ENCODE measurements at places on chromosomes 11 and 22.
A peak's percentile ranks its signal among the peaks of the same experiment; 100 is the strongest.

DNA sequence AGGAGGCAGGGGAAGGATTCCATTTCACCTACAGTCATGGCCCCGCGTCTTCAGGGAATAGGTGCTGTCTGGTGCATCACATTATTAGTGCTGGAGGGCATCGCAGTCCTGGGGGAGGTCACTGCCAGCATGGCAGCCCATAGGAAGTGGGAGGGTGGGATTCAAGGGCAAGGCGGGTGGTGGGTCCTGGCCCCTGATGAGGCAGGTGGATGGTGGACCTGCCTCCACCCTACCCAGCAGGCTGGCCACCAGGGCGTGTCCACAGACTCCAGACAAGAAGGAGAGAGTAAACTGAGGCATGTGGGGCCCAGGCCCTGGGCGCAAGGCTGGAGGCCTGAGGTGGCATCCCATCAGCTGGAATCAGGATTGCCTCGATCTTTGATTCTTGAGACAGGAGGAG is 53.3 kb downstream of the RTN4R start:
- no peak for DNase-seq

DNA sequence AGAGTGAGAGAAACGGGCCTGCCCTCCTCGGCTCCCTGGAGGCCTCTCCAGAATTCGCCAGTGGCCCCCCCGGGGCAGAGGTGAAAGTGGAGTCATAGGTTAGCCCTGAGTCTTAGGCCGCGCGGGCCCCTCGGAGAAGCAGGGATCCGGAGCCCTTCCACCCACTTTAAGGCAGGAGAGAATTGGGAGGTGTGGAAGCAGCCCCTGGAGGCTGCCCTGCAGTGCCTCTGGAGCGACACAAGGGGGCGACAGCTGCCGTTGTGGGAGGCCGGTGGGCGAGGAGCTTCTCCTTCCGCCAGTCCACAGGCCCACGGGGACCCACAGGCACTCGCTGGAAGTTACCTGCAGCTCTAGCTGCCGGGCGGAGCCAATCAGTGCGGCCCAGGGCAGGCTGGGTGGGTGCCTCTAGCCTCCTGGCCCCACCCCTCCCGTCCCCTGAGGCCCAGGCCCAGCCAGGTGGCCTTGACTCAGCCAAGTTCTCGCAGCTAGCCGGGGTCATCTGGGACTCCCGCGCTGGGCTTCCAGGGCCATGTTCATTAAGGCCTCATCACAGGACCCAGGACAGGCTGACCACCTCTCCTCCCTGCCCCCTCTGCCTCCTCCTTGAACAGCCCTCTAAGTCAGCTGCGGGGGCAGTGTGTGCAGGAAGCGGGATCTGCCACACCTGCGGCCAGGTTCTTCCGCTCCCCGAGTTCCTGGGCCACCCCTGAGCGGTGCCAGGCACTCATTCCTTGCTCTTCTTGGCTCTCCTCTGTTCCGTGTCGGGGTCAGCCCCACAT is 5.0 kb downstream of the DGKZ start:
- peak; percentile 79 for DNase-seq

GRCh38 chr11:23226331-23227077 is 366.2 kb upstream of the CCDC179 start:
- no peak for DNase-seq

DNA sequence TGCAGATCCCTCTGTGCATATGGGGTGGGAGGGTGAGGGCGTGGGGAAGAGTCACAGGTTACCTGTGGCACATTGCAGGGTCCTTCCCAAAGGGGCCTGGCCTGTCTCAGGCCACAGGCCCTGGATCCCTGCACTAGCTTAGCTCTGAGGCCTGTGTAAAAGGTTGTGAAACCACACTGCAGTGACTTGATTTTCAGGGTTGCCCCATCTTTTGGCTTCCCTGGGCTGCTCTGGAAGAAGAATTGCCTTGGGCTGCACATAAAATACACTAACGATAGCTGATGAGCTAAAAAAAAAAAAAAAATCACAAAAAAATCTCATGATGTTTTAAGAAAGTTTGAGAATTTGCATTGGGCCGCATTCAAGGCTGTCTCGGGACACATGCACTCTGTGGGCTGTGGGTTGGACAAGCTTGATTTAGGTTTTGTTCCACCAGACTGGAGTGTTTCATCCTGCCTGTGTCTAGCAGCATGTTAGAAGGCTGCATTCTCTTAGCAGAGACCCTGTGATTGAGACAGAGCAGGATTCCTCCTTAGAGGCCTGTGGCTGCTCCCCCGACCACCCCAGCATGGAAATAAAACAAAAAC is 35.9 kb upstream of the TREH start:
- DNase-seq, result no peak

- DNase-seq, result no peak
These were observed 138.3 kb downstream of the GUCY1A2 start for GRCh38 chr11:106879832-106880546.

DNA sequence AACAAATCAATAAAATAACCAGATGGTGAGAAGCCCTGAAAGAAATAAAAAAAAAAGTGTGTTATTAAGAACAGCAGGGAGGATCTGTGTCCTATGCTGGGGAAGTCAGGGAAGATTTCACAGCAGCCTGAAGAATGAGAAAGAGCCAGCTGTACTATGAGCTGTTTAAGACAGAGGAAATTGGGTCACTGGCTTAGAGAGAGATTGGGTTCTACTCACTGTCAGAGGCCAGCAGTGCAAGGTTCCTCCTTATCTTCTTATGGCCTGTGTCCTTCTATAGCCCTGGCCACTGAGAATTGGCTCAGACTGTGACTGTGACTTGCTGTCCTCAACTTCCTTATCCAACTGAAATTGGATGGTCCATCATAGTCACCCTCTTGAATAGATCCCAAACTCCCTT is 54.8 kb upstream of the FDX1 start:
- DNase-seq, result no peak

GRCh38 chr11:101880222-101880621 is 34.6 kb upstream of the CEP126 start:
- DNase-seq, result no peak

DNA sequence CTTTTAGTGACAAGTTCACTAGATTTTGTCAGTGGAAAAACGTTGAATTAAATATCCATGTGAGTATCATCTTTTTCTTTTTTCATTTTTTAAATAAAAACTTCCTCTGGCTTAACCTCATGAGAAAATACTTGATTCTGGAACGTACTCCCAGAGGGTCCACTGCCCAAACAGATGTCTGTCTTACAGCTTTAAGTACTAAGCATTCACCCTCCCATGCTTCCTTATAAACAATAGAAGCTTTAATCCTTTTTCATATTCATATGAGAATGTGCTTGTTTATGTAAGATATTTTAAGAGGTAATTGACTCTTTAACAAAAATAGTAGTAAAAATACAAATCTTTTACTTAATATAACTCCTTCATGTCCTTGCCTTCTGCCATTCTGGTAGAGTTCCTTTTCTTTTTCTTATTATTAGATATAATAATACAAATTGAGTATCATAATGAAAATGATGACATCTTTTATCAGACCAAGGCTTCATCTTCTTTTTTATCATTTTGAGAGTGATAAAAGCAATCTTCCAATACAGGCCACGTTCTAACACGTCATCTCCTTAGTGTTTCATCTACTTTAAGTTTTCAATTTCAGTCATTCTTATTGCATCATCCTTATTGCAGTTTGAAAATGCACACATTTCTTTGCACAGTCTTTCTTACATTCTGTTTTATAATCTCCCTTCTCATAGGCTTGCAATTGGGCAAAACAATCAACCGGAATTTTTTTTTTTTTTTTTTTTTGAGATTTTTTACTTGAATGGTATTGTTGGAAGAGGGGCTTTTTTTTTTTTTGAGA is 69.5 kb upstream of the MYO18B start:
- no peak for DNase-seq

GRCh38 chr22:33919391-33920196 is 682 bp downstream of the LARGE1 start:
- no peak for DNase-seq

DNA sequence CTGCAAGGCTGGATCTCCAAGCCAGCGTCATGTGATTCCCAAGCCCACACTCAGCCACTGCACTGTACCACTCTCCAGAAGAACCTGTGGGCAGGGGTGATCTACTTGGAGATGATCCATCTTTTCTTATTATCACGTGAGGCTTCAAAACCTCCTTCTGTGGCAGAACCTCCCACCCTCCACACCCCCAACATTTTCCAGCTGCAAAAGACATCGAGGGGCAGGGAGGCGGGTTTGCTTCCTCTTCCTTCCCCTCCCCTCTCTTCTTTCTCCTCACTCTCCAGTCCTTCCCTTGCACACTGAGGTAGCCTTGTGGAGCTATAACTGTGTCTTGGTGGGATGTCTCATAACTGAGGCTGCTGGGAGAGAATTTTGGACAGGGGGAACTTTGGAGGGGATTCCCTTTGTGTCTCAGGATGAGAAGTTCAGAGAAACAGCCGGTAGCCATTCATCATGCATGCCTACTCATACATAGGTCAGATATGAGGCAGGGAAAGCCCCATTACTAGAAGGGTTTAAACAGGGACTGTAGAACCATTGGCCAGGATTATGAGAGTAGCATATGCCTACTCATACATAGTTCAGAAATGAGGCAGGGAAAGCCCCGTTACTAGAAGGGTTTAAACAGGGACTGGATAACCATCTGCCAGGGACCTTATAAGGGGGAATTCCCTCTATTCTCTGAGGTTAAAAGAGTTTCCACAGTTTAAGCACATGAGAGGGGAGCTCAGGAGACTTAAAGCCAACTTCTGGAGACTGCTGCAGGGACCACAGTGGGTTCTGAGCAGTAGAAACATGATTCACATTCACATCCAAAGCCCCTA is 420.7 kb upstream of the CADM1 start:
- DNase-seq, result no peak

GRCh38 chr22:22926370-22927195 is 39.0 kb downstream of the IGLL5 start:
- no peak for DNase-seq

- DNase-seq, result no peak
These were observed 6.8 kb upstream of the TPBGL start for GRCh38 chr11:75233754-75234172.

GRCh38 chr22:19357270-19358105 is 66.0 kb upstream of the CLTCL1 start:
- no peak for DNase-seq

DNA sequence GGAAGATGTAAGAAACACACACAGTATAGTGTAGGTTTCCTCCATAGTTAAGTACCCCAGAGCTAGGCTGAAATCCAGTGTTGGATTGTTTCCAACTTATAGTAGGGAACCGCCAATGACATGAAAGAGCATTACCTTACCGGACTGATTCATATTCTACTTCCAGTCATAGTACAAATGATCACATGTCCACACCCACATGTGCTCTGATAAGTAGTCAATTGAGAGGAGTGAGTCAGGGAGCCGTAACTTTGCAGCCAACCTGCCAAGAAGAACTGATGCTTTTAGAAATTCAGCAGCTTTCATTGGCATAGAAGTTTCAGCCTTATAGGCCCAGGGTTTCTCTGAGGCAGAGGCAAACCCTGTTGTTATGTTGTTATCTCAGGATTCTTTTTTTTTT is 240.6 kb downstream of the ETS1 start:
- DNase-seq, result peak; percentile 29

DNA sequence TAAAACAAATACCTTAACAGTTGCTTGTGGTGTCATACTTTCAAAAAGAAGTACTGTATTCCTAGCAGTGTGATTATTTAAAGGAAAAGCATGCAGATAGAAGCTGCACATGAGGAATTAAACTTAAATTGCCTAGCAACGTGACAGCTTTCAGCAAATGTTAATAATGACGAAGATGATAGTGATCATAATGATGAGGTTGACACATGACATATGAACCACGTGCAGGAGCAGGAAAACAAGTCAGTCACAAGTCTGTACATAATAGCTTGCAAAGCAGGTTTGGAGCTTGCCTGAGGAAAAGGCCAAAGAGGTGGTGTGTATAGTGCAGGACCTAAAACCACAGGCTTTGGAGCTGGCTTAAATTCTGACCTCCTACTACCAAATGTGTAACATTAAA is 30.6 kb upstream of the PIK3C2A start:
- no peak for DNase-seq

DNA sequence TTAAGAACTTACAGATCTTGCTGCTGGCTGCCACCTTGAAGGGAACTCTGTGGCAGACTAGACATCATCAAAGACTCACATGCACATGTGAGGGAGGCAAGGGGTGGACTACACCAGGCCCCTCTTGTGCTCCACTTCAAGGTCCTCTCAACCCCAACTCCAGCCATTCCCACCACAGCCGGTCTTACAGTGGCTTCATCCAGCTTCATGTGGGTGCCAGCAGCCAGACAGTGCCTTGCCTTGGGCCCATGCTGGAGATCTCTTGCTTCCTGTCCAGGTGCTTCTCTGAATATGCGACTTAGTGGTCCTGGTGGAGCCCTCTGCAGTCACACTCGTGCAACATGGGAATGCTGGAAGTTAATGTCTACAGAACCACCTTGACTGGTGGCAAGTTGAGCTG is 44.6 kb upstream of the WNT7B start:
- no peak for DNase-seq

DNA sequence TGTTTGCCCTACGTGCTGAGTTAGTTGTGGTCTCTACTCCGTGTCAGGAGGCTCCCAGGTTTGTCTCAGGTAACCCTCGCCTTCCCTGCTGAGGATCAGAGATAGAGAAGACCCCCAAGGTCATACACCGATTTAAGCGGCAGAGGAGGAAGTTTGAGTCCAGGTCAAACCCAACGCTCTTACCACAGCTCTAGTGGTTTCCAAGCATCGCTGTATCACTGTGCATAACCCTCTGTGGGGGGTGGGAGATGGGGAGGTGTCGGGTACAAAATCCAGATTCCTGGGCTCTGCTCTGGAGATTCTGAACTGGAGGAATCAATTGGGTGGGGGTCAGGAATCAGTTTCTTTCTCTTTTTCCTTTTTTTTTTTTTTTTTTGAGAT is 627 bp downstream of the DNAJC4 start:
- no peak for DNase-seq

GRCh38 chr11:14312736-14313438 is 46.1 kb downstream of the RRAS2 start:
- no peak for DNase-seq

- DNase-seq, result no peak
These were observed 921 bp upstream of the NUCB2 start for GRCh38 chr11:17275400-17276235.

DNA sequence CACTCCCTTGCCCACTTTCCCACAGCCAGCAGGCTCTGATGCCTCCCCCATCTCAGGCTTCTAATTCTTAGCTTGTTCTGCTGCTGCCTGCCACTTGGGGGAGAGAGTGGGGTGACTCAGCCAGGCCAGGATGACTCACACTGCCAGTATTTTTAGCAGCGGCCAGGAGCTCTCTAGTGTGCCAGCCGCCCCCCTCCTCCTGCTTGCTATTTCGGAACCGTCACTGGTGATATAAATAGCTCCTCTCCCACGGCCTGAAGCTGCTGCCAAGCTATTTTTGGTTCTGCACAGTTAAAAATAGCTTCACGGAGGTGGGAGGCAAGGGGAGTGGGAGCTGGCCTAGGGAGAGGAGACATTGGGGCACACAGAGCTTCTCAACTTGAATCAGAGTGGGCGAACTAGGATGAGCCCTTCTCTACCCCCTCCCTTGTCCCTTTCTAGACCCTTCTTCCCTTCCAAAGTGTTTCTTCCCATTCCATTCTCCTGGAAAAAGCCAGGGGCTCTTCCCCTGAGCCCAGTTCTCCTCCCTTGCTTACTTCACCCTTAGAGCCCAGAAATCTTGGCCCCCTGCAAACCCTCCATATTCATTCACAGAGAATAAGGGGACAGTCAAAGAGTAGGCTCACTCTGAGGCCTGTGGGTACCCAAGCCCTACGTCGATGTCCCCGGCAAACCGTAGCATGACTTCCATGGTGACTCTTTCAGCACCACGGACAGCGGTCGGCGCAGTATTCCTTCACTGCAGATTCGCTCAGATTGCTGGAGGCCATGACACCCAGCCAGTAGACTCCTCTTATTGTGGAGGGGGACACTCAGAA is 2.5 kb upstream of the NPAS4 start:
- peak; percentile 39 for DNase-seq

- no peak for DNase-seq
These were observed 44.5 kb downstream of the ANO1 start for GRCh38 chr11:70122490-70123198.
